Mucosa of descending colon (tissue), 3 donors: ENCODE measurements at places on chromosomes 5 and 9. TPM values are rescaled to one million over a fixed set of nuclear protein-coding genes. Genes with fewer than 3 reads are reported as not detected.

Gene PLAC8L1
- not detected for total RNA-seq

Gene ACTBL2
- not detected for total RNA-seq

Gene CNTNAP3
- 1.0 TPM for total RNA-seq

Gene CYLC2
- not detected for total RNA-seq

Gene PCDHGA9
- total RNA-seq = 2.6 TPM

Gene SPINK4
- total RNA-seq = 13.2 TPM

Gene TMEM267
- total RNA-seq = 8.2 TPM

Gene ISCA1
- 31.4 TPM for total RNA-seq

- no peak for DNase-seq
Observed at GRCh38 chr5:123097871-123098735, 9.1 kb downstream of the PRDM6 start.

- no peak for DNase-seq
Observed at GRCh38 chr9:125754096-125754495, 6.9 kb downstream of the PBX3 start.

- DNase-seq = no peak
Observed at GRCh38 chr9:108609227-108609896, 246.4 kb downstream of the ACTL7B start.

DNA sequence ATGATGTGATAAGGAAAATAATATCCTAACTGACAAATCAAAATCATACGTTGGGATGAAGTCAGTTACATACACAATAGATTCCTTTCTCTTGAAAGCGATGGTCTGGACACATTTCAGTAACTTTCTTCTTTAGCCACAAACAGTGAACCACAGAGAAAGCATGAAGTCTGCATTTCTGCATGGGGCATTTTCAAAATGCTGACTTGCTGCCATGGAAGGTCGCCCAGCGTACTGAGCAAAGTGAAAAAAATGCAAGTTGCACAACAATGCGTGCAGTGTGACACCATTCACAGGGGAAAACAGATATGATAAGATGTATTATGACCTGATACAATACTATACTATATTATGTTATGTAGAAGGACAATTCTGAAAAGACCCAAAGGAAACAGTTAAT, 146.3 kb downstream of the SNX18 start:
- DNase-seq = no peak

GRCh38 chr9:114588210-114588609, 641 bp downstream of the ATP6V1G1 start:
- DNase-seq = no peak

DNA sequence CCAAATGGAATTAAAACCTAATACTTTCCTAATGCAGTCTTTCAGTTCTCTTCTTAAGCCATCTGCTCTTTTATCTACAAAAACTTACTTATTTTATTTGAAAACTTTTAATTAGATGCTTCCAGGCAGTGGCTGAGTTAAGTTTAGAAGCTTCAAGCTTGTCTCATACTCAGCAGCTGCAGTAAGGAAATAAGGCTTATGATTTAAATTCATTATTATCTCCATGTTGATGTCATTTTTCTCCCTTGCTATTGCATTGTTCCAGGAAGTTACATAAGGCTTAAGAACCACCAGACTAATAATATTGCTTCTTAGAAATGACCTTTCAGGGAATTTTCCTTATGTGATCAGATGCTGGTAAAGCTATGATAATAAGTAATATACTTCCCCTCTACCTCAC, 119.6 kb downstream of the PPP2R2B start:
- DNase-seq = no peak

DNA sequence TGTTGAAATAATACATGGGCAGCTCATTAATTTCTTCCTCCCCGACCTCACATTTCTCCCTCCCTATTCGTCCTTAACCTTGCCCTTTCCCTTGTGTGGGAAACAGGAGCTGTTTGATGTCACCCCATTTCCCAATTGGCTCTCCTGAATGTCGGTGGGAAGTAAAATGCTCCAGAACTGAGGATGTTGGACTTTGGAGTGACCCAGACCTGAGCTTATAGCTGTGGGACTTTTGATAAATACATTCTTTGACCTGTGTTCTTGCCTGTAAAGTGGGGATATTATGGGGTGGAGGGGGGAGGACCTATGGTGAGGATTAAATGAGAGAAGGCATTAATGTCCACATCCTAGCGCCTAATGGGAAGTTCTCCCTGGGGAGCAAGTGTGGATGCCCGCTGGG, 91.3 kb downstream of the ZNF618 start:
- DNase-seq = no peak

GRCh38 chr5:157030692-157031091, 28.2 kb downstream of the HAVCR1 start:
- no peak for DNase-seq

- no peak for DNase-seq
Observed at GRCh38 chr9:9387511-9388115, 1225.2 kb downstream of the PTPRD start.
